ENCODE measurements at places on chromosomes 11 and 22.

DNA sequence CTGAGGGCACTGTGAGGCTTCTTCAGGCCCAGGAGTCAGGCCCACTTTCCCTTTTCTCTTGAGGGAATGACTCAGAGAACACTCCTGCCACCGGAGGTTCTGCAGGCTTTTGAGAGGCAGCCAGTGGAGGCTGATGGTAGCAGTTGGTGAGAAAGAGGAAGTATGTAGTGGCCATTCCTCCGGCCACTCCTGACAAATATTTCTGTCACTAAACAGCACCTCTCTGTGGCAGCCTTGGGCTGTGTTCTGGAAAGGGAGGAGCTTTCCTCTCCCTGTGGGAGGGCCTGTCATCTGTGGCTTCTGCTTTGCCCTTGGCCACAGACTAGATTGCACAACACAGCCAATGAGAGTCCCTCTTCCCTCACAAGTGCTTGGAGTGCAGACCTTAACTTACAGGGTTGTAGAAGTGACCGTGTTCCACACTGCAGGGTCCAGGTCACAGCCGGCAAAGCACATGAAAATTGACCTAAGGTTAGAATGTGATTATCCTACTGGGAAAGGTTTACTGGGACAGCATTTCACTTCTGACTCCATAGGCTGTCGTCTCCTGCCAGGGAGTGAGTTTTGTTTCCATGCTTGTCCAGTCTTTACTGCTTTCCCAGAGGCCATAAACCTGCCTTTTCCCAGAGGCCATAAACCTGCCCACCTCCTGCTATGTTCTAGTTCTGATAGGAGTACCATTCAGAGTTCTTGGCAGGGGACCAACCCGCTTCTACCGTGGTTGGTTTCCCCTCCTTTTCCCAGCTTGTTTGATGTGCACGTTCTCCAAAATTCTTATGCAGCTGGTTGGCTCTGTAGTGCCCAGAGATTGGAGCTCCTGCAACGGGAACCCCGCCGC, 33.3 kb downstream of the MARK2 start:
- peak; percentile 97 for DNase-seq

- DNase-seq, result peak; percentile 53
These were observed 19.7 kb upstream of the MUC5AC start for GRCh38 chr11:1138097-1138496.

DNA sequence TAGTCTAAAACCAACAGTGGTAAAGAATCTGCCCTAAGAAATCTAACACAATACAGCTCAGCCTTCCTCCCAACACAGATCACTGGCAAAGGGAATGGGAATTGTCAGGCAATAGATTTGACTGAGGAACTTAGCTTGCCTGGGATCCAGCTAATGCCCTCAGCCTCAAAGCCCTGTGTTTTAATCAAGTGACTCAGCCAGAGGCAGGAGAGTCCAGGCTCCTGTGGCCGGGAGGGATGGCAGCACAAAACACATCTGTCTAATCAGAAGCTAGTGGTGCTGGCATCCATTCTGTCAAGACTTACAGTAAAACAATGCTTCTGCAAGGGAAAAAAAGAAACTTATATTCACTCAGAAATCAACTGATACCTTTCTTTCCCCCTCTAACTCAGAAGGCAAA, 5.6 kb downstream of the SYTL2 start:
- DNase-seq, result no peak

DNA sequence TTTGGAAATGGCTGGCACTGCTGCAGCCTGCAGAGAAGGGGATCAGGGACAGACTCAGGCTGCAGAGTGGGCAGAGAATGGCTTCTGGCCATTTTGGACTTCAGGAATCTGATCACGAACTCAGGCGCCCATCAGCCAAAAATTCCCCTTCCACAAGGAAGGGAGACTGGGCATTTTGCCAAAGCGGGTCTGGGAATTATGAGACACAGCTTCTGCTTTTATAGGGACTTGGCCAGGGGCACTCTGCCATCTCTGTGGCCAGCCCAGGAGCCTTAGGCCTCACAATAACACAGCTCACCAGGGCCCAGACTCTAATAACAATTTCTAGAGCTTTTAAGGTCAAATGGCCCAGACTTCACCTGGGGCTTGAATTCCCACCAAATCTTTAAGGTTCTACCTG, 74.7 kb downstream of the CHST1 start:
- peak; percentile 3 for DNase-seq

DNA sequence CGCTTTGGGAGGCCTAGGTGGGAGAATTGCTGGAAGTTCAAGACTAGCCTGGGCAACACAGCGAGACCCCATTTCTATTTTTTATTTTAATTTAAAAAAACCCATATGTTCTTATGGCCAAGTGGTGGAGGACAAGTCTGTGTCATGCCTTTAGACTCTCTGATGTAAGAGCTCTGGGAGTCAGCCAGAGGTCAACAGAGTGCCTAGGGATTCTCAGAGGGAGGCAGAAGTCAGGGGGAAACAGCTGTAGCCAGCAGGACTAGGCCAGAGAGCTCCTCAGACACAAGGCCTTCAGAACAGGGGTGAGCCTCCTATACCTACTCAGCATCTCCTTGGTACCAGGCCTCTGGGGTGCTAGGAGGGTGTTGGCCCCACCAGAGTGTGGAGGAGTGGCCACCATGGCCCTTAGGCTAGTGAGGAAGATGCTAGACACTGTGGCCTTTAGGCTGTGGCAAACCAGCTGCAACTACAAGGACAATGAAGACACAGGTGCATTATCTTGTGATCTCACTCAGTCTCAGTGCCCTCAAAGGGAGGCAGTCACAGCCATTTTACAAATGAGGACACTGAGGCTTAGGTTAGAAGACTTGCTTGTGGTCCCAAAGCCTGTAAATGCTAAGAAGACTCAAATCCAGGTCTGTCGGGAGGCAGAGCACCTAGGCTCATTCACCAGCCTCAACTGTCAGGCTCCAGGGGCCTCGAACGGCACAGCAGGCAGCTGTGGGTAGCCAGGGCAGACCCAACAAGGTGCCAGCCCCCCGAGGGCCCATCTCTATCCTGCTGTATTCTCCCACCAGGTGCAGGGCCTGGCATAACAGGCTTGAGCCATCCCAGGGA, 5.0 kb downstream of the ZP1 start:
- peak; percentile 17 for DNase-seq

- DNase-seq, result no peak
These were observed 245.4 kb downstream of the DYNC2H1 start for GRCh38 chr11:103354656-103355055.

DNA sequence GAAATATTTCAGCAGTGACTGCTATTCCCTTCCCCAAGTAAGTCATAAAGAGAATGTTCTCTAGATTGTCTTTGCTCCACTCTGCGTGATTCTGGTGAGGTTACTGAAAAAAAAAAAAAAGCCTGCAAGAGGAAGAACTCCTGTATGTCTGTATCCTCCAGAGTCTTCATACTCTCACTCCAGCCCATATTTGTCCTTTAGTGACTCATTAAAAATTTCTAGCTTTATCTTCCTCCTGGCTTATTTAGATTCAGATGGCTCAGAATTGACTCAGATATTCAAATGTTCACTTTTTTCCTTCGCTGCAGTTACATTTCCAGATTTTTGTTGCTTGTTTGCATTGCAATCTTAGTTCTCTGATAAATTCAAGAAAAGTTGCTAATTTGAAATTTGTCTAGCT, 76.3 kb upstream of the CNTN5 start:
- no peak for DNase-seq

GRCh38 chr11:77170107-77170506, 42.1 kb downstream of the MYO7A start:
- no peak for DNase-seq

DNA sequence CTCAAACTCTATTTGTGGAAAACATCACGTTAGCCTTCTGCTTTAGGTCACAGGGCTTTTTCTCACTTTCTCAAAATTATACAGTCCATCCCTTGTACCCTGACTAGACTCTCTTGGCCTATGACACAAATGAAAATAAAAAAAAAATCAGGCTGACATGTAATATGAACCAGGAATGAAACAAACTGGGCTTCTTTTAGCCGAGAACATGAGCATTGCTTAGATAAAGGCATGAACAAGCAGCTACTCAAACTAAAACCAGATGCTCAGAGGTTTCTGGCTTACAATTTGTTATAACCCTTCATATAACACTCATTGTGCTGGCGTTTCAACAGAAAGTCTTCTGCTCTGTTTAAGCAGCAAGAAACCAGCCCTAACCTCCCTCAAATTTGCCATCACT, 265.5 kb upstream of the NARS2 start:
- DNase-seq, result no peak

DNA sequence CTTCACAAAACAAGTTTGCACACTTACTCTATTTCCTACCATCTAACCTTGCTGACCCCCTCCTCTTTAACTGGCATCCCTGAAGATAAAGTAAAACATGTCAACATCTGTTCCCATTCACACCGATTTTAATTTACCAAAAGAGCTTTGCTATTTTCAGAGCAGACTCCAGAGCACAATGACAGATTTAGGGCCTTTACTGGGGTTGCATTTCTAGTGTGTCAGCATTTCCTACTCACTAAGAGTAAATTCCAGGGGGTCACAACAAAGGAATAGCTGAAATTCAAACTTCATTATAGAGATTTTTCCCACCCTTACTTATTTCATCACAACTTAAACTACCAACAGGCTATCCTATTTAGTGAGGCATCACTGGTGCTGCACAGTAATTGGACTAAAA, 60.8 kb downstream of the SOX6 start:
- DNase-seq, result no peak

- peak; percentile 27 for DNase-seq
These were observed 37.1 kb upstream of the SORL1-AS1 start for GRCh38 chr11:121489823-121490222.

GRCh38 chr11:2134022-2135010, 4.9 kb downstream of the IGF2 start:
- no peak for DNase-seq

- no peak for DNase-seq
These were observed 7.4 kb downstream of the PLXNB2 start for GRCh38 chr22:50299785-50300619.

DNA sequence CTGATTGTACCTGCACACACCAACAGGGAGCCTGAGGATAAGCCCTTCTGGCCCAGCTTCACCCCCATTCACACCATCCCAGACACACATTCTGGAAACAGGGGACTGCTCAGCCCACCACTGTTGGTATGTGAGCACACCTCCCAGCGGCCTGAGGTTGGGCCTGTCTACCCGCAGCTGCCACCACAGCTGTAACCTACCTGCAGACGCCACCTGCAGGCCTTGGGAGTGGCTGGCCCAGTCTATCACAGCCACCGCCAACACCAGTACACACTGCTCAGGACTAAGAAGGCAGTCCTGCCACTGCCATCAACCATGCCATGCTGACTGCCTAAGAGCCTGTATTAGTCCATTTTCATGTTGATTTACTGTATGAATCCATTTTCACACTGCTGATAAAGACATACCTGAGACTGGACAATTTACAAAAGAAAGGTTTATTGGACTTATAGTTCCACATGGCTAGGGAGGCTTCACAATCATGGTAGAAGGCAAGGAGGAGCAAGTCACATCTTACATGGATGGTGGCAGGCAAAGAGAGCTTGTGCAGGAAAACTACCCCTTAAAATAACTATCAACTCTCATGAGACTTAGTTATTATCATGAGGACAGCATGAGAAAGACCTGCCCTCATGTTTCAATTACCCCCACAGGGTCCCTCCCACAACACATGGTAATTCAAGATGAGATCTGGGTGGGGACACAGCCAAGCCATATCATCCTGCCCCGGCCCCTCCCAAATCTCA, 30.6 kb downstream of the RSF1 start:
- DNase-seq, result no peak

Measured in suppressor macrophage treated with lipopolysaccharide for 4 hours (primary cell).